ENCODE measurements at places on chromosomes 12 and 14.

GRCh38 chr12:68796399-68796798 is 11.6 kb upstream of the MDM2 start:
- no peak for DNase-seq

DNA sequence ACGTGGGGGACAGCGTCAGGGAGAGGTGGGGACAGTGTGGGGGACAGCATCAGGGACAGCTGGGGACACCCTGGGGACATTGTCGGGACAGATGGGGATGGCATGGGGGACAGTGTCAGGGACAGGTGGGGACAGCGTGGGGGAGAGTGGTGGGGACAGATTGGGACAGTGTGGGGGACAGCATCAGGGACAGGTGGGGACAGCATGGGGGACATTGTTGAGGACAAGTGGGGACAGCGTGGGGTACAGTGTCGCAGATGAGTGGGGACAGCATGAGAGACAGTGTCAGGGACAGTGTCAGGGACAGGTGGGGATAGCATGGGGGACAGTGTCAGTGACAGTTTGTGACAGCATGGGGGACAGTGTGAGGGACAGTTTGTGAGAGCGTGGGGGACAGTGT is 240.9 kb downstream of the TMEM121 start:
- DNase-seq: no peak

DNA sequence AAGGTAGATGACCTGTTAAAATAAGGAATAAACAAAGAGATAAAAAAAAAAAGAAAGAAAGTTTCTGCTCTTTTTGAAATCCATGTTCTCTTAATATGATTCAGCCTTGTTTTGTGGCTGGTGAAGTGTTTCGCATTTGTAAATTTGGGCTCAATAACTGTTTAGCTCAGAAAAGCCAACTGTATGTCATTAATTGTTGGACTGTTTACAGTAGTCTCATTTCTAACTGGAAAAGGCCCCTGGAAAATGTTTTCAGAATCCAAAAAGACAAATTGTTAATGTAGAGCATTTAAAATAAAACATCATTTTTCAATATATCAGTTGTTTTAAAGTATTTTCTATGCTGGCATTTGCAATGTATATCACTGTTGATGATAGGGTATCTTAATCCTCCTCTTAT is 47.4 kb upstream of the DYRK2 start:
- no peak for DNase-seq

- no peak for DNase-seq
Measured at GRCh38 chr12:57835366-57836288, 10.9 kb downstream of the CTDSP2 start.

- DNase-seq: no peak
Measured at GRCh38 chr12:11822081-11822834, 172.8 kb downstream of the ETV6 start.

GRCh38 chr14:90535556-90536090 is 138.8 kb downstream of the CALM1 start:
- no peak for DNase-seq

DNA sequence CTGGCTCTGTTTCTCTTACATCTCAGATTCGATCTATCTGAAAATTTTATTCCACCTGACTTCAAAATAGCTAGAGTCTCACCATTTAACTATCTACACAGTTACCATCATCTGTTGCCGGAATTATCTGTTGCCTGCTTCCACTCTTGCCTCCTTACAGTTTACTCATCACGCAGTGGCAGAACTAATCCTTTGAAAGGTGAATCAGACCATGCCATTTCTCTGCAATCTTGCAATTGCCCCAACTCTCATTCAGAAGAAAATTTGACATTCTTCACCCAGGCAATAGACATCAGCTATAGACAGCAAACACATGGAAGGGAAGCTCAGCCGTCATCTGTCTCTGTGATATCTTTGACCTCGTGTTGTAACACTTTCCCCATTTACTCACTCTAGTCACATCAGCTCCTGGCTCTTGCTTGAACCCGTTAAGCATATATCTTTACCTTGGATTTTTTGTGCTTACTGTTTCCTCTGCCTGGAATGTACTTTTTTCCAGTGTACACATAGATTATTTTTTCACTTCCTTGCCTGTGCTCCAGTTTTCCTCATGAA is 85.5 kb downstream of the PDE3A start:
- no peak for DNase-seq

DNA sequence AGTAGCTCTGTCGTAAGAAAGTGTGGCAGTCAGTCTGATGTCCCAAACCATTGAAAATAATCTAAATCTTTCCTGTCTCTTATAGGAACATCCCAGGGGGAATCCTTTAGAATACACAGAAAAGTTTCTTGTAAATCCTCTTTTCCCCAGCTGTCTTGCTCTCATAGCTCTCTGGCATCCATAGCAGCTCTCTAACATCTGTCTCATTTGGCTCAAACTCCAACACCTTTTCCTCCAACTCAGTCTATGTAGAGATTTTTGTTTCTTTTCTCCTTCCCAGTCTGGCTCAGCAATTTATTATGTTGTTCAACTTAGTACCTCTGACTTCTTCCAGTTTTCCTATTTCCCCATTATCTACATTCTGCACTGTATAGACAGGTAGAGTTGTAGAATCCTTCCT is 84.4 kb upstream of the NEDD1 start:
- DNase-seq: no peak

DNA sequence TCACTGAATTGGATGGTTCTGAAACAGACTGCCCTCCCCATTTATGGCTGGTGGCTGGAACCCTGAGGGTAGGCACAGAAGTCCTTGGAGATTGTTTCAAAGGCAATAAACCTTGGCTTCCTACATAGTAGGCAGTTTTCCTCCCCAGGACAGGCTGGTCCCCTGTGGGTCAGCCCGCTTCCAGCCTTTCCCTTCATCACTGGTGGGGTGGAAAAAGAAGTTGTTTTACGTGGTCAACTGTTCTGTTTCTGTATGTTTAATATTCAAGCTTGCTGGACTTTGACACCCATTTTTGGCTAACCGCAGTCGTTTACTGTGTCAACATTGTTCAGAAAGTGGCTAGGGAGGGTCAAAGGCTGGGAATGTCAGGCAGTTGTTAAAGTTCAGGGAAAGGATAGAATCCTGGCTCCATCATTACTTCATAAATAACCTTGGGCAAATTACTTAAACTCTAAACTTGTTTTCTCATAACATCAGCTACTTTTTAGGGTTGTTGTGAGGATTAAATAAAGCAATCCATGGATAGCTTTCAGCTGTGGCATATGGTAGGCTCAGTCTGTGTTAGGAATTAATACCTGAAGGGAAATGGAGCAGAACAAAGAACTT is 2.4 kb downstream of the KLHDC2 start:
- DNase-seq: peak; percentile 70

Measured in A549 (cell line).